ENCODE measurements at places on chromosomes 4 and X.

DNA sequence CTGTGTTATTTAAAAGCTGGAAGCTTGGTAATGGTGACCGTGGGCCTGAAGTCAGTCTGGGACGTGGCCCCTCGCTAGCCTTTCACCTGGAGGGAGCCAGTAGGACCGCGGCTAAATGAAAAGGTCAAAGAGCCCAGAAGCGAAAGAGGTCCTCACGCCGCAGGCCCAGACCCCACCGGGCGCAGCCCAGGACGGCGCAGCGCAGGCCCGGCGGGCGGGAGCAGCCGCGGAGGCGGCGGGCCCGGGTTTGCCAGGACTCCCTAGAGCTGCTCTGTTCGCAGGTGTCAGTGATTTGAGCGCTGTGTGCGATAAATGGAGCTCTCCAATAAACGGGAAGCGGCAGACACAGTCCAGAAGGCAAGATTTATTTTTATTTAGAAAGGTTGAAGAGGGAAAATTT is 56.2 kb upstream of the STIM2 start:
- peaks cover 7% of the 10 kb centered on the region for H3K4me1 ChIP-seq
- H3K4me3 ChIP-seq, result no peak overlapping the region
- H3K36me3 ChIP-seq, result no peaks in the 10 kb centered on the region
- no peak overlapping the region for H3K27ac ChIP-seq
- no peaks in the 10 kb centered on the region for H3K27me3 ChIP-seq
- DNase-seq, result no peak

- no peaks in the 10 kb centered on the region for H3K27me3 ChIP-seq
- peaks cover 10% of the 10 kb centered on the region for H3K4me1 ChIP-seq
- no peaks in the 10 kb centered on the region for H3K36me3 ChIP-seq
- H3K27ac ChIP-seq, result peak overlapping the region; percentile 90
- no peak overlapping the region for H3K4me3 ChIP-seq
- DNase-seq, result peak; percentile 14
Observed at GRCh38 chrX:71183341-71183740, 38.7 kb downstream of the NLGN3 start.

- no peak overlapping the region for H3K4me3 ChIP-seq
- no peaks in the 10 kb centered on the region for H3K36me3 ChIP-seq
- DNase-seq, result no peak
- H3K4me1 ChIP-seq, result no peaks in the 10 kb centered on the region
Observed at GRCh38 chr4:122624205-122624604, 3.3 kb upstream of the IL21 start.

GRCh38 chr4:141126769-141127168 is 6.5 kb downstream of the RNF150 start:
- H3K27ac ChIP-seq, result no peak overlapping the region
- no peak overlapping the region for H3K4me3 ChIP-seq
- H3K4me1 ChIP-seq, result peaks cover 3% of the 10 kb centered on the region
- H3K36me3 ChIP-seq, result peaks cover 17% of the 10 kb centered on the region
- no peak for DNase-seq

GRCh38 chrX:149652232-149652981 is 20.8 kb upstream of the TMEM185A start:
- no peak overlapping the region for H3K27ac ChIP-seq
- peaks cover 17% of the 10 kb centered on the region for H3K27me3 ChIP-seq
- no peak overlapping the region for H3K4me3 ChIP-seq
- no peaks in the 10 kb centered on the region for H3K36me3 ChIP-seq

- no peak for DNase-seq
- no peak overlapping the region for H3K27ac ChIP-seq
- H3K4me1 ChIP-seq, result no peaks in the 10 kb centered on the region
- H3K36me3 ChIP-seq, result no peaks in the 10 kb centered on the region
Observed at GRCh38 chr4:25172961-25173915, 13.0 kb upstream of the SEPSECS start.

DNA sequence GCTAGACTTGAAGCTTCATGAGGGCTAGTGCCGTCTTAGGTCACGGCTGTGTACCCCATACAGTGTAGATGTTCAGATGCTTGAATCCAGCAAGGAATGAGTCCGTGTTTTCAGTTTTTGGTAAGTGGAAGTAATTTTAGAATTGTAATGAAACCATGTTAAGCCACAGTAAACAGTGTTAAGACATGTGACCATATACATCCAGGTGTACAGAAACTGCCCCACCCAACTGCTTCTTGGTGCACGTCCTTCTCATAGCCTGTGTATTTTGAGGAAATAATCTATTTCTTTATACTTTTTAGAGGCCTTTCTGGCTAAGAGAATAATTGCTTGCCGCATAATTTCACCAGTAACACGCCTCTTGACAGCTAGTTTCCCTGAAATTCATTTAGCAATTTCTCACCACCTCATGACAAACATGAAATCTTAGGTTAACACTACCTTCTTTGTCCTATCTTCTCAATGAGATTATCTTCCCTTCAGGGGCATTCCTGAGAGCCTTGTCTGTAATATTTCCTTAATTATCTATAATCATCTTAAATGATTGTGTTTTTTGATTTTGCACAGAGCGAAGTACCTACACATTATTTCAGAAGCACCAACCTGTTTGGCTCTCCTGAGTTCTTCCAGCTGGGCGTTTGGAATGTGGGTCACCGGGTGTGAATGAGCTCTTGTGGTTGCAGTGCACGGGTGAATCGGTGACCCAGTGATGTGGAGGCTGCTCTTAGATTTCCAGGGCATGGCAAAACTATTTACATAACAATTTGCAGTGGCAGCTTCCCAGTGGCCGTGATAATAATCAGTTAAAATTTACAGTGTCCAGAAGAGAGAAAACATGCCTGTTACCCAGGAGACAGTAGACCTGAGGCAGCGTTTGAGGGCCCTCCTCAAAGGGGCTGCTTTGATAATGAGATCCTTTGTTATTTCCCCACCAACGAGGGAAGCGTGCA is 50.2 kb upstream of the TADA2B start:
- DNase-seq, result no peak
- H3K27me3 ChIP-seq, result no peaks in the 10 kb centered on the region
- peaks cover 6% of the 10 kb centered on the region for H3K4me1 ChIP-seq
- no peak overlapping the region for H3K27ac ChIP-seq

GRCh38 chr4:108940149-108940548 is 177.3 kb upstream of the ETNPPL start:
- no peak overlapping the region for H3K4me3 ChIP-seq
- no peaks in the 10 kb centered on the region for H3K4me1 ChIP-seq
- DNase-seq, result no peak
- no peak overlapping the region for H3K27ac ChIP-seq

DNA sequence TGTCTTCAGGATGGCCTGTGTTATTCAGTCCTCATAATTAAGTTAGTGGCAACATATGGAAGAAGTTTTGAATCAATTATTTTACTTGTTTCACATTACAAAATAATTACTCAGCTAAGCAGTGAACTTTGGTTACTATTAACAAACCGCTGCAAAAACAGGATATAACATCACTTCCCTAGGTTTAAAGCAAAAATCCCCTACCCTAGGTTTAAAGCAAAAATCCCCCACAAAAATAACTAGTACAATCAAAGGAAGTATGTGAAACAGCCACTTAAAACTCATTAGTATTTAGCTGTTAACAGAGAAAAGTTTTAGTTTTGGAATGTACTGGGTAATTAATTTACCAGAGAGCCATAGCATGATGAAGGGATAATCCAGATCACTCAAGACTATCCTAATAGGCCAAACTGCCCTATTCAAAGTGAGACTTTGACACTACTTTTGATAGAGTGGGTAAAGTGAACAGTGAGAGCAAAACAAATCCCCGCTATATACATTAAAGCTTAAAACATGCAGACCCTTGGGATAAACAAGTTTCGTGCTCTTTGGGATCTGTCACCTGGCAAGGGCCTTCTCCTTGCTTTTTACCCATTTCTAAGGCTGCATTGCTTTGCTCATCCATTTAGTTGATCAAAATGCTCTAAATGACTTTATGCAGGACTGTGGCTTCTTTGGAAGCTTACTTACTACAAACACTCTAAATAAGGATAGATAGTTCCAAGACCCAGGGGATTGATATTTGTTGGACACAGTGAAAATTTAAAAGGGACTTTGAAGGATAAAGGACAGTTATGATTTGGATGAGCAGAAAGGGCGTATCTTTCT is 36.4 kb upstream of the GPR174 start:
- no peak for DNase-seq
- H3K27ac ChIP-seq, result no peak overlapping the region
- no peaks in the 10 kb centered on the region for H3K4me1 ChIP-seq
- H3K4me3 ChIP-seq, result no peak overlapping the region

DNA sequence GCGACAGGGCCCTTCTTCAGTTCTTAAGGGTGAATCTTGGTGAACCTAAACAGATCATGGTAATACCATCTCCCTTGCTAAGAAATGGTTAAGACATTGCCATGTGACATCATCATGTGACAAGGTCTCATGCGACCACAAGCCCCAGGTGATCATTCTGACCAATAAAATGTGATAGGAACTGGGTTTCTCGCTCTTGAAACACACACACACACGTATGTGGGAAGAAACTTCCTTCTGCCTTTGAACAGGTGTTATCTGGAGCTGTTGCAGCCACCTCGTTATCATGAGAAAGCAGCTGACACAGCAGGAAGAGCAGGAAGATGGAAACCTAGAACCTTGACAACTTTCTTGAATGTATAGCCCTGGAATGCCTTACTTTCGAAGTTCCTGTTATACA is 10.2 kb downstream of the SOD3 start:
- no peak overlapping the region for H3K27ac ChIP-seq
- H3K36me3 ChIP-seq, result no peaks in the 10 kb centered on the region
- no peak for DNase-seq
- H3K4me3 ChIP-seq, result no peak overlapping the region
- peaks cover 9% of the 10 kb centered on the region for H3K4me1 ChIP-seq

GRCh38 chr4:41757521-41758156 is 9.1 kb upstream of the PHOX2B start:
- H3K4me1 ChIP-seq, result peaks cover 3% of the 10 kb centered on the region
- DNase-seq, result no peak
- no peak overlapping the region for H3K27ac ChIP-seq
- H3K4me3 ChIP-seq, result no peak overlapping the region

DNA sequence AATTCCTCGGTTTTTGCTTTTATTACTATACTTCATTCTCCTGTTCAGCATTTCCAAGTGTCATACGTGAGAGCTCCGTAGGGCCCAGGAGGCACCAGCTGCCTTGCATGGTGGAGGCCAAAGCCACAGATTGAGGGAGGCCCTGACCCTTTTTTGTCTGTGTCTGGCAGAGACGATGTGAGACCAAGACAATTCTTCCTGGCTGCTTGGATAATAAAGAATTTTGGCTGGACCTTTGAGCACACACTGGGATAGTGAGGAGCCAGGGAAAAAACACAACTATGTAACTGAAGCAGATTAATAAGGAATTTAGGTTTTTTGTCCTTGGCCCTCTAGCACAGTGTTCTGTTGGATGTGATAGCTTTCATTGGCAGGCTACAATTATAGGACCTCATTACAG is 161.0 kb downstream of the CPXCR1 start:
- no peaks in the 10 kb centered on the region for H3K4me1 ChIP-seq
- no peak overlapping the region for H3K4me3 ChIP-seq
- no peaks in the 10 kb centered on the region for H3K27me3 ChIP-seq
- H3K27ac ChIP-seq, result no peak overlapping the region
- DNase-seq, result no peak

DNA sequence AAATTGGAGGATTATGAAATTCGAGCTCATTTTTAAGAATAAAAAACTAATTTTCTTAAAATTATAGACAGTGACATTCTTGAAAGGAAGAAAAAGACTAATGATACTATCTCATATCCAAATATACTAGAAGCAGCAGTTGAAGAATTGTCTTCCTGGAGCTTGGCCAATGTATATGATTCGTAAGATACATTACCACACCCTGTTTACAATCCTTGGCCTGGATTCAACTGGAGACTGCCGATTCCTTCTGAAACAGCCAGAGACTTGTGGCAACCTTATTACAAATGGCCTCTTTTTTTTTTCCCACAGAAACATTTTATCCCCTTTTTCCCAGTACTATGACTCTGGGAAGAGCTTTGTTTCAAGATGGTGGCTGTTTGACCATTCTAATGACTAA is 571.2 kb upstream of the FAT1 start:
- no peak overlapping the region for H3K4me3 ChIP-seq
- H3K36me3 ChIP-seq, result no peaks in the 10 kb centered on the region
- no peaks in the 10 kb centered on the region for H3K27me3 ChIP-seq
- no peaks in the 10 kb centered on the region for H3K4me1 ChIP-seq

GRCh38 chrX:41257801-41258200 is 76.2 kb upstream of the DDX3X start:
- no peak overlapping the region for H3K27ac ChIP-seq
- H3K4me3 ChIP-seq, result no peak overlapping the region
- no peak for DNase-seq
- H3K36me3 ChIP-seq, result no peaks in the 10 kb centered on the region
- no peaks in the 10 kb centered on the region for H3K4me1 ChIP-seq

DNA sequence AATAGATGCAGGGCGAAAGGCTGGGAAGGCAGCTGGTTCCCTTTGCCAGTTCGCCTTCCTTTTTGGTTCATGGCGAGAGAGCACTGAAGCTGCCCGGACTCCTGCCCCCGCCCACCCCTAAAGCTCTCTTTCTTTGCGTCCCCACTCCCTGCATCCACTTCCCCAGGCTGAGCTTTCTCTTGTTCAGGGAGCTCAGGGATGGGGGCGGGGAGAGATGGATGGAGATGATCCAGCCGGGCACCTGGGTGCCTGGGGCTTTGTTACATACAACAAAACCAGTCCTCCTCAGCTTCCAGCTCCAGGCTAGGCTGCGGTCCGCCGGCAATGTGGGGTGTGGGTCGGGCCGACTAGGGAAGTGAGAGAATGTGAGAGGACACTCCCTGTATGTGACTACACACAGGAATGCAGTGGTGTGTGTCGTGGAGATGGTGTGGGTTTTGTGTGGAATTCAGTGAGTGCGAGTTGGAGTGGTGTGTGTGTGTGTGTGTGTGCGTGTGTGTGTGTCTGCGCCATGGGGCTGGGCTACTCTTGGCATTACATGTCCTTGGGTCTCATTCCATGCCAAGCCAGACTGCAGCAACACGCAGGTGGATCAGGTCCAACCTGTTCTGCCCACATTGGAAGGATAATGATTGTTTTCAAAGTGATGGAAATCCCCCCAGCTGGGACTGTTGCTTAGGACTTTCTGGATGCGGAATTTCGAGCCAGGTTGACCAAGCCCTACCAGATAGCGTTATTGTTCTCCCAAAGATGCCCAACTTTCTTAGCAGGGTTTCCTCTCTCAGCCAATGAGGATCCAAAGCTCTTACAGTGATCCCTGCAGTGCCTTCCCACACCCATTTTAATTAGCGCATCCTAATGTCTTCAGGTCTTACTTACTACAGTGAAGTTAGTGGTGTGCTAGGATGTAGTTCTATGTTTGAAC is 149.4 kb upstream of the CHRDL1 start:
- peaks cover 29% of the 10 kb centered on the region for H3K27me3 ChIP-seq
- peak overlapping the region; percentile 46 for H3K27ac ChIP-seq
- peaks cover 4% of the 10 kb centered on the region for H3K4me1 ChIP-seq
- DNase-seq, result peak; percentile 17

- no peak for DNase-seq
- H3K4me3 ChIP-seq, result no peak overlapping the region
- peaks cover 25% of the 10 kb centered on the region for H3K27me3 ChIP-seq
- no peak overlapping the region for H3K27ac ChIP-seq
- no peaks in the 10 kb centered on the region for H3K4me1 ChIP-seq
- no peaks in the 10 kb centered on the region for H3K36me3 ChIP-seq
Observed at GRCh38 chrX:153662266-153662665, 11.3 kb downstream of the PNCK start.

Measured in neuronal stem cell (in vitro differentiated cells).